Stimulated activated CD4-positive, alpha-beta T cell treated with anti-CD3 and anti-CD28 coated beads, Interleukin-2, amount 100 ng/mL, for 4 hours (primary cell): ENCODE measurements at places on chromosomes 7 and 10.

- DNase-seq, result no peak
These were observed 96.9 kb upstream of the SH2B2 start for GRCh38 chr7:102189756-102190155.

DNA sequence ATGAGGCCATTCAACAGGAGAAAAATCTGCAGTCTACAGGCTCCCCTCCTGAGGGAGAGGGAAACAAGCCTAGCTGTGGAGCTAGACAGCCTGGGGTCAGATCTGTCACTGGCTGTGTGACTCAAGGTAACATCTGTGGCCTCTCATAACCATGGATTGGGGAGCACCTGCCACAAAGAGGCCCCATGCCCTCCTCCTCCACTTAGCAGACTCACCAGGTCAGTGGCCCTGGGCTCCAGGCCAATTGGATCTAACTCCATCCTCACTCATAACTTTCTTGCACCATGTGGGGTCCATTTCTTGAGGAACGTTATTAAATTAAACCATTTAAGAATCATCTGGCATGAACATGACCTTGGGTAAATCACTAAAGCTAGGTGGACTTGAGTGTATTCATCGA lies 1.8 kb downstream of the GDF10 start:
- no peak for DNase-seq

GRCh38 chr10:124132876-124133275 lies 39.5 kb upstream of the CHST15 start:
- DNase-seq, result no peak

DNA sequence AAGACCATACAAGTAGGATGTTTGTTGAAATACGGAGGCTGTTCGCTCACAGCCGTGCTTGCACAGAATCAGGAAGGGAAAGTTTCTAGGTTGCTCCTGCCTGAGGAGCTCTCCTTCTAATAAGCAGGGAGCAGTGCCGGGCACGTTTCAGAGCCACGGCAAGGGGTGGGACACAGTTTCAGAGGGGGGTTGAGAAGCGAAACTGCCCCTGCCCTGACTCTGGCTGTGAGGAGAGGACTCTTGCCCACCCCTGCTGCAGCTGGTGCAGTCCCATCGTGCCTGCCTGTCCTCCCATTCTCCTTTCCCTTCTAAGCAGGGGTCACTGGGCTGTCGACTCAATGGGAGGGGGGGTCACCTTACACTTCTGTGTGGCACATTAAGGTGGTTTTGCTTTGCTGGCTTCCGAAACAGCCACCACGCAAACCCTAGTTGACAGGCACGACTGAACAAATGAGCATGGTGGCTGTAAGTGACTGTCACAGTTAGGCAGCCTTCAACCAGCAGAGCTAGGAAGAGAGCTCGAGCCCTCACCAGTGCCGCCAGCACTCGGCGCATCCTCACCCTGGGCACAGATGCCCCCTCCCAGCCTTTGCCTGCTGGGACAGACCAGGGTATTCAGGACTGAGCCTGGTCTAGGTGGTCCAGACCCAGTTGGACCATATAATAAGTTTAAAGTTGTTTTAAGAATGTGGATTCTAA lies 37.5 kb downstream of the ZNF467 start:
- no peak for DNase-seq

- DNase-seq, result no peak
These were observed 68.7 kb downstream of the NEUROD6 start for GRCh38 chr7:31271641-31272405.

- DNase-seq, result no peak
These were observed 751.4 kb upstream of the AUTS2 start for GRCh38 chr7:68846811-68847325.

GRCh38 chr7:106216517-106216922 lies 68.3 kb downstream of the NAMPT start:
- no peak for DNase-seq

- DNase-seq, result no peak
These were observed 206.5 kb downstream of the SORCS1 start for GRCh38 chr10:106957823-106958588.

DNA sequence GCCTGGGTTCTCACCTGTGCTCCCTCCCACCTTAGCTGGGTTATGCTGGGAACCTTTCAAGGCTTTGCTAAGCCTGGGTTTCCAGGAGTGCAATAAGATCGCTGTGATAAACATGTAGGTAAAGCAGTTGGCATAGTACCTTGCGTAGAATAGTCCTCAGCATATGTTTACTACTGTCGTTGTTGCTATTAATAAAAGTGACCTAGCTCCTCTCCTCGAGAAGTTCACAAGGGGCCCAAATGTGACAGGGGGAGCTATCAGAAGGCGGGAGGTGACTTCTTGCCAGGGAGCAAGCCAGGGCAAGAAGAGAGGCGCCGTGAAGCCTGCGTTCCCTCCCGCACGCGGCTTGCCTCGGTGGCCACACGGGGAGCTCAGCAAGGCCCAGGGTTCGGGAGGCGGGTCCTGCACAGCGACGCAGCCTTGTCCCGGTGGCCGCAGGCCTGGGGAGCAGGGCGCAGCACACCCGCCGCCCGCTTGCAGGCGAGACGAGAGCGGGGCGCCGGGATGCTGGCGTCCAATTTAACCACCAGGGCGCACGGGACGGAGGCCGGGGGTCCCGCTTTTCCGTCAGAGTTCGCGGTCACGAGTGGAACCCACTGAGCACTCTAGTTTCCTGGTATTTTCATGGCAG lies 106.2 kb downstream of the SNX10 start:
- no peak for DNase-seq

- no peak for DNase-seq
These were observed at the start of gene CTBP2 for GRCh38 chr10:125159932-125160855. CTBP2 (minus strand) TSS chr10:125160563.

DNA sequence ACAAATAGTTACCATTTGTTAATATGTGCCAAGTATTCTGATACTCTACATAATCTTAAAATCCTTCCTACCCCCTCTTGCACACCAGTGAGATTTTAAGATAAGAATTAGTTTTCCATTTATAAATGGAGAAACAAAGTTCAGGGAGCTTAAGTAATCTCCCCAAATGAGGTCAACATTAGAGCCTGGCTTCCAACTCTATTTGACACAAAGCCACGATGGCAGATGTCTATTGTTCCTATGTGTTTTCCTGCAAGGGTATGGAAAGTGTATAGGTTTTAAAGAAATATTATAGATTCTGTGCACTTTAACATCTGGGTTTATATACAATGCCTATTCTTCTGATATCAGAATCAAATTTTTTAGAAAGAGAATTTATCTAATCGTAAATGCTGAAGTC lies 143.9 kb upstream of the SEMA3C start:
- no peak for DNase-seq

DNA sequence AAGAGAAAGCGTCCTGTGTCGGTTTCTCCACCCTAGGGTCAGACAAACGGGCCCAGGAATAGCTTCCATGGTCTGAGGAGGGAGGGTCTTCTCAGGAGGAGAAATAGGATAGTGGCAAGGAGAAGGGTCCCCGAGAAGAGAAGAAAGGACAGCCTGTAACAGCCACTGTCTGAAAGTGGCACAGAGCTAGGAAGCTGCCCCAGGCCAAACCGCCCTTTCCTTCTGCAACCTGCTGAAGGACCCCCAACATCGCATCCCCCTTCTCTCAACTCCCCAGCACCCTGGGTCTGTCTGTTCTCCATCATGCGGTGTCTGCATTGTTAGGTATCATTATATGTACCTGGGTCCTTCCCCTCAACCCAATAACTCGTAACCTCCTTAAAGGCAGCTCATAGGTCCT lies 47.1 kb downstream of the COL17A1 start:
- DNase-seq, result no peak

DNA sequence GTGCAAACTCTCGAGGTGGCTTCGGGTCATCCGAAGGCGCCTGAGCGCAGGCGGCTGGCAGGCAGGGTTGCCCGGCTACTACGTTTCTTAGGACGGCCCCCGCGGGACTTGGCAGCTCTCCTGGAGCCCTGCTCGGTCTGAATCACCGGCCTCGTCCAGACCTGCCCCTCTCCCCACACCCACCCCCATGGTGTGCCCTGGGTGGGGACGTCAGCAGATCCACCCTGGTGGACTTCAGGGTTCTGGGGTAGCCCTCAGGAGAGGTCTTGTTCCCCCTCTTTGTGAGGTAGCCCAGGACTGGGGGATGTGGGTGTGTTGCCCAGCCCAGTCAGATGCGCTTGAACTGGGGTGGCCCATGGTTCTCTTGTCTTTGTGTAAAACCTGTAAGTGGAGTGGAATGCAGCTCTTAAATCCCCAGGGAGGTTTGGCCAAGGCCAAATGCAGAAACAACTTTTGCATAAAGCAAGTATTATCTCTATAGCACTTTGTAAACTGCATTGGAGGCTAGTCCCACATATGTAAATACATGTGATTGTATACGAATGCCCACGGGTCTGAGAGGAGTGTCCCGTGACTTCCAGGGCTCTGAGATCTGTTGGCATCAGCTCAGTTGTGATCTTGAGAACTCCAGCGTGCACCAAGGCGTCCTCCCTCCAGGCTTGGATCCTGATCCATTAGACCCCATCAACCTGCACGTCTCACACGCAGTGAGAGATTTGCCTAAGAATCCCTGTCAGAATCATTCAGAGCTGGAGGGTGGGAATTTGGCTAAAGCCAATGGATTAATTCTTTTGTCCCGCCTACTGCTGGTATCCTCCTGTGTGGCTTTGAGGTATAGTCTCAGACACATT lies 1.8 kb downstream of the PFKFB3 start:
- DNase-seq, result no peak

DNA sequence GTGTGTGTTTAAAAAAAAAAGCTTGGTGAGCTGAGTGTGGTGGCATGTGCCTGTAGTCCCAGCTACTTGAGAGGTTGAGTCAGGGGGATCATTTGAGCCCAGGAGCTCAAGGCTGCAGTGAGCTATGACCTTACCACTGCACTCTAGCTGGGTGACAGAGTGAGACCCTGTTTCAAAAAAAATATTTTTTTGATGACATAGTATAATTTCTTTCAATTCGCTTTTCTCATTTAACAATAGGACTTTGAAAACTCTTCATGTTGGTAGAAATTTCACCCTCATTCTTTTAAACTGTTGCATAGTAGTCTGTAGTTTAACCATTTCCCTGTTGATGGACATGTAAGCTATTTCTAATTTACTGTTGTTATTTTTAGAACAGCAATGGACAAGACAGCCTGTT lies 55.7 kb upstream of the EXOC6 start:
- DNase-seq, result no peak

DNA sequence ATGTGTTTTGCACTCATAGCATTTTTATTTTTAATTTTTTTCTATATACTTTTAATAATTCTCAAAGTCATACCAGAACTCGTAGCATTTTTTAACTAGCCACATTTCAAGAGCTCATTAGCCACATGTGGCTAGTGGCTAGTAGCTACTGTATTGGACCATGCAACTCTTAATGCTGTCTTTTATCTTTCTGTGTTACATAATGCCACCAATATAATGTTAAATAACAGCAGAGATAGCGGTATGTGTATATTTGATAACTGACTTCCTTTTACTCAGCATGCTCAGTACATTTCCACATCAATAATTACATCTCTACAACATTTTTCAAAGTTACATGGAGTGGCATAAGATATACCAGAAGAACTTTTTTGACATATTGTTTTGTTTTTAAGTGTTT lies 91.4 kb downstream of the CDK13 start:
- no peak for DNase-seq

DNA sequence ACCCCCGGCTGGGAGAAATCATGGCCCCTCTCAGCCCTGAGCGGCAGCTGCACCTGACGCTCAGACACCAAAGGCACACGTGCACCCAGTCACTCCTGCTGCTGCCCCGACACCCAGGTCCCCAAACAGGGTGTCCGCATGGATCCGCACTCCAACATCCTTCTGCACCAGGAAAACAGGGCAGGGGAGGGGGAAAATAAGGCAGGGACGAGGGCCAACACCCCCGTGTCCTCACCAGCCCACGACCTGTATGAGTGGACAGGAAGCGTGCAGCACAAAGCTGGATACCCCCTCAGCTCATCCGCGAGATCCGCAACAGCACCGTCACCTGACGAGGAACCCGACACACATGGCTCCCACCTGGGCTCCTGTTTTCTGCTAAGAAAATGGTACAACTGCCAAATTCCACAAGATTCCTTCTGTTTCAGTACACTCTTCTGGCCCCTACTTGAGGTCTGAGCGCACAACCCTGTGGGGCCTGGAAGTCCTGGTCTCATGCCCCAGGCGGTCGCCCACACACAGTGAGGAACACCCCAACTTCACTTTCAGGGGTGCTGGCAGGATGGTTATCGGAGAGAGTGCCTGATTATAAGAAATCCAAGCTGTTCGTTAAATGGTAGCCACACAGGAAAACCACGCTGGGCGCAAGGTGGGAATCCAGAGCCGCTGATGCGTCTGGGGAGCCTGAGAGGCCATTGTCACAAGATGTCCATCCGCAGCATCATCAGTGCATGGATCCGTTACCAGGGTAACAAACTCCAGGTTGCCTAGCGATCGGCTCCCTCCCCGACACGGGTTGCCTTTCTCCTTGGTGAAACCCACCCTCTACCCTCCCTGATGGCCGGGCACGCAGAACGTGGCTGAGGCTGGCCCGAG lies 63.6 kb downstream of the ZRANB1 start:
- no peak for DNase-seq

DNA sequence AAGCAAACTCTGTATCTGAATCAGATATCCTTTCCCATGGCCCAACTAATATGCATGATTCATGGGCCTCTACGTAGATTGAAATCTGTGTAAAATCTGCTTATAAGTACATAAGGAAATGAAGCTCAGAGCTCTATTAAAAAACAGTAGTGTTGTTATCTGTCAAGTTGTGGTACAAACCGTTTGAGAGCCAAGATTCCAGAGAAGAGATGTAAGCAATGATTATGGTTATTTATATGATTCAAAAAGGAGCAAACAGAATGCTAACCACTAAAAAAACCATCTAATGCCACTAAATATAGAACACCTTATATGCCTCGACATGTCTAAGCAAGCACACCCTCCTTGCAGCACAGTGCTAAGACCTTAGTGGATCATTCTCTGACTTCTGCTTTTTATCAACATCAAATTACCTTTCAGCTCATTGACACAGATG lies 26.6 kb downstream of the RPP38 start:
- DNase-seq, result no peak

DNA sequence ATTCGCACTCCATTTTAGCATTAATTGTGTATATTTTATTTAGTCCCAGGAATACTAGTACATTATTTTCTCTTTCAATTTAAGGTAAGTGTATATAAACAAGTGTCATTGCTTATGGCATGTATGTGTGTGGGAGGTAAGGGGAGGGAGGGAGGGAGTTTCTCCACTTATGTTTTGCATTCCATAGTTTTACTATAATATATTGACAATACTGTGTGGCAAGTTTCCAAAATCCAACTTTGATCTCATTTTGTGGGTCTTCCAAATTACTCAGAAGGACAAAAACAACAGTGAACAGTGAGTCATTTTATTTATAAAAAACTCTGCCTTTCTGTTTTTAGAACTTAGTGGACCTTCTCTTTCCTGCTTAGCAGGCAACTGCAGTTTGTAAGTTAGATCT lies 102.3 kb upstream of the SEMA3E start:
- DNase-seq, result no peak

DNA sequence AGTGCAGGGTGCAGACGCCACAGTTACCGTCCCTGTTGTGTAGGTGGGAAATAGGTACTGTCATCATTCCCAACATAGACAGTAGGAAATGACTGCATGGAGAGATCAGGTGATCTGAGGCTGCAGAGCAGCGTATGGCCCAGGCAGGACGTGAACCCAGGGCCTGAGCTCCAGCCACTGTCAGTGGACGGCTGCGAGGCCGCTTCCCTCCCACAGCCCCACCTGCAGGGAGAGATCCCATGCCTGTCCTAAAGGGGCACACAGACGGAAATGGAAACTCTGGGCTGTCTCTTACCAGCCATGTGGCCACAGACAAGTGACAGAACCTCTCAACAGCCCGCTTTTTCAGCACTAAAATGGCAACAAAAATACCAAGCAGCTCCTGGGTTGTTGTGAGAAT lies 44.5 kb upstream of the MNX1 start:
- no peak for DNase-seq
